Stimulated activated CD8-positive, alpha-beta memory T cell treated with anti-CD3 and anti-CD28 coated beads, Interleukin-4, amount 100 ng/mL, for 48 hours (primary cell): ENCODE measurements at places on chromosomes 3 and 15.

DNA sequence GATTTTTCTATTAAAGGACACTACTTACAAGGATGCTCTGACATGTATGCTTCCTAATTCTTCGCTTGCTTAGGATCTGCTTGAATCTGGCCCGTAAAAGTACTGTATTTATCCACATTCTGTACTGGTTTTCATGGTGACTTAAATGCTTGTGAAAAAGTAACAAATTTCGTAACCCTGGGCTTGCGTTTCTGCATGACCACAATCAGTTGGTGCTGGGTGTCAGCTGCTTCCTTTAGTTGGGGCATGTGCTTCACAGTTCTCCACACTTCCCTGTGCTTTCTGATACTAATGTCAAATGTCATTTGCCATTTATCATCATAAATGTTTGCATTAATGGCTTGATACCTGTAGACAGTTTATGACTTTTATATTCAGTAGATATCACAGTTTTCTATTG lies 218.4 kb upstream of the MLF1 start:
- DNase-seq: no peak

GRCh38 chr15:64282701-64283100 lies 73.3 kb downstream of the CSNK1G1 start:
- no peak for DNase-seq

DNA sequence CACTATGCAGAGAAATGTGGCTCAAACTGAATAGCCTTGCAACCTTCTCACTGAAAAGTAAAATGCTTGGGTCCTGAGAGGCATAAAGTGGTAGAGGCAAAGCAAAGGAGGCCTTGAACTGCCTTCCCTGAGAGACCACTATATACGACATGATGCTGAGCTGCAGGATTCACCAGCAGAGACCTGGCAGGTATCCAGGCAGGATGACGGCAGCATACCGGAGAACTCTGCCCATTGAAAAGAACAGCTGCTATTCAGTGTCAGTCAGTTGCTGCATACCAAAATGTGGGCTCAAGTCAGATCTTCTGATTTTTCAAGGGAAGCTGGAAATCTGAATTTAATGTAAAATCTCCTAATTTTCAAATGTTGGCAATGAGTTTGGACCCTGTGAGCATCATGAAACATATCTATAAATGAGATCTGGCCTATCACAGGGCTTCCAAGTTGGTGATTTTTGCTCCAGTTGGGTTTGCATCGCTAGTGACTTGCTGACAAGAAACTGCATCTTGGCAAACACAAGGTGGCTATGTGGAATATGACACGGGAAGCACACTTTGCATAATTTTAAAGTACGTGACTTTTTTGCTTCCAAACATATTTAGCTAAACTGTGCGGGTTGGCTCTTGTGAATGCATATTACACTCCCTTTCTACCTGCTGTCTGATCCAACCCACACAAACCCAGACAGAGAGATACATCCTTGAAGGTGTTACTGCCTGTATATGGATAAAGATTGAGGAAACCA lies 529.0 kb downstream of the AGBL1 start:
- DNase-seq: no peak

- no peak for DNase-seq
These were observed 67.6 kb upstream of the CMC1 start for GRCh38 chr3:28173836-28174235.

GRCh38 chr3:169344465-169344864 lies 319.0 kb downstream of the MECOM start:
- no peak for DNase-seq

- no peak for DNase-seq
These were observed 208.3 kb downstream of the TBC1D2B start for GRCh38 chr15:77869021-77869895.

DNA sequence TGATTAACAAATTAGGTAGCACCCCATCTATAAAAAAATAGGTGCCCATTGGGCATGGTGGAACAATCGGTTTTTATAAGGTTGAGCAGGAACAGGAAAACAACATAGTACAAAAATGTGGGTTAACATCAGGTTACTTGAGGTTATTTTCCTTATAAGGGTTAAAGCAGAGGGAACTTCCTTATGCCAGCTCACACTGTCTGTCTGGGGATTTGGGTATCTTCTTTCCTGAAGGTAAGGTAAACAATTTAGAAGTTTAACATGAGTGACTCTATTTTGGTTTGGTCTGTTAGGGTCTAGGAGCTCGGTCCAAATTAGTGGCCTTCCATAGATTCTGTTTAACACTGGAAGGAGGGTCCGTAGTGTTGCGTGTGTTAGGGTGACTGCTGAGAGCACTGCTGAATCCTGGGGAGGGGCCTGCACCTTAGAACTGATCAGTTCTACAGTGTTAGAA lies 14.7 kb downstream of the CHD2 start:
- DNase-seq: no peak

DNA sequence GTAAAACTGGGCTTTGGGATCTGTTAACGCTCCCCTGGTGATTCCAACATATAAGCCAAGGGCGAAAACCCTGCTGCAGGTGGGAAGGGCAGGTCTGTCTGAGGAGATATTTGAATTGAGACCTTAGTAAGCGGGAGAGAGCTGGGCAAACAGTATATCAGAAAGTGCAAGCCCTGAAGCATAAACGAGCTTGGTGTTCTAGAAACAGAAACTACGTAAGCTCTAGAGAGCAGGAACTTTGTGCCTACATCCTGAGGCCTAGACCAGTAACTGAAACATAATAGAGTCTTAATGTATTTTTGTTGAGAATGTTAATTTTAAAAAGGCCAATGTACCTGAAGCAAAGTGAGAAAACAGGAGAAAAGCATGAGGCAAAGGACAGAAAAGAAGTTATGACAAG lies 62.9 kb upstream of the FSIP1 start:
- no peak for DNase-seq

GRCh38 chr3:33060609-33061337 lies 36.2 kb downstream of the GLB1 start:
- peak; percentile 60 for DNase-seq

- no peak for DNase-seq
These were observed 24.7 kb downstream of the MBNL1 start for GRCh38 chr3:152293347-152294006.

GRCh38 chr3:107911337-107912000 lies 179.4 kb downstream of the CD47 start:
- DNase-seq: no peak

- no peak for DNase-seq
These were observed 29.5 kb downstream of the RAB6B start for GRCh38 chr3:133866141-133866540.

- no peak for DNase-seq
These were observed 563.5 kb upstream of the TBL1XR1 start for GRCh38 chr3:177760803-177761202.

DNA sequence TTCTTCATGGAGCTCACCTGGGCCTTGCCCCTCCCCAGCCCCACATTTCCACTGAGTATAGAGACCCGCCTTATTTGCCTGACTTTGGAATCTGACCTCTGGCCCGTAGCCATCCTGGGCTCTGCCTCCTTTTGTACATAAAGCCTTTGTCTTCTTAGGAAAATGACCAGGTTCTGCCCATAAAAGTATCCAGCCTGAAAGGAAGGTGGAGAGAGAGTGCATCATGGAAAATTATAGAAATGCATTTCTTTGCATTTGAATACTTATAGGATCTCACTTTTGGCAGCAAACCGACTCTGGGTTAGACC lies 3.6 kb upstream of the SH2D7 start:
- DNase-seq: no peak

- DNase-seq: no peak
These were observed 9.3 kb downstream of the BCHE start for GRCh38 chr3:165827883-165828282.

DNA sequence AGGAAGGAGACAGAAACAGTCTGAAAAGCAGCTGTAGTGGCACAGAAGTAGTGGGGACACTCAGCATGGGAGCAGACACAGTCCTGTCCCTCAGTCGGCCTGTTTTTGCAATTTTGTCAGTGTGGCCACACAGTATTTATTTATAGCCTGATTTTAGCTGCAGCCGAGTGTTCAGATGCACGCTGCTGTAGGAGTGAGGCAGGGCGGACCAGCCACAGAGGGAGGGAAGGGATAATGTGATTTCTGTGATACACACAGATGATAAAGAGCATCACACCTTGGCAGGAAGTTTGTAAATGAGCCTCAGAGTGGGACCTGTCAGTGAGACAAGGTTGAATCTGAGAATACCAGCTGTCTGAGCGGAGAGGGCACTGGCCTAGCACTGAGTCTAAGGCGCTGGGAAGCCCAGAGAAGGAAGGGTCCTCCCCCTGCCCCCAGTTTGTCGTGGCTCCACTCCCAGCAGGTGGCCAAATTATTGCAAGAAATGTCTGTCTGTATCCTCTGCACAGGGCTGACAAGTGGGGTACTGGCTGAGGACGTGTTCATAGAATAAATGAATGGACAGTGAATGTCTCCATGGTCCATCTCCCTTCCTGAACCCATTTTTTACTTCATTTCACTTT lies 3.8 kb downstream of the PSTPIP1 start:
- no peak for DNase-seq

DNA sequence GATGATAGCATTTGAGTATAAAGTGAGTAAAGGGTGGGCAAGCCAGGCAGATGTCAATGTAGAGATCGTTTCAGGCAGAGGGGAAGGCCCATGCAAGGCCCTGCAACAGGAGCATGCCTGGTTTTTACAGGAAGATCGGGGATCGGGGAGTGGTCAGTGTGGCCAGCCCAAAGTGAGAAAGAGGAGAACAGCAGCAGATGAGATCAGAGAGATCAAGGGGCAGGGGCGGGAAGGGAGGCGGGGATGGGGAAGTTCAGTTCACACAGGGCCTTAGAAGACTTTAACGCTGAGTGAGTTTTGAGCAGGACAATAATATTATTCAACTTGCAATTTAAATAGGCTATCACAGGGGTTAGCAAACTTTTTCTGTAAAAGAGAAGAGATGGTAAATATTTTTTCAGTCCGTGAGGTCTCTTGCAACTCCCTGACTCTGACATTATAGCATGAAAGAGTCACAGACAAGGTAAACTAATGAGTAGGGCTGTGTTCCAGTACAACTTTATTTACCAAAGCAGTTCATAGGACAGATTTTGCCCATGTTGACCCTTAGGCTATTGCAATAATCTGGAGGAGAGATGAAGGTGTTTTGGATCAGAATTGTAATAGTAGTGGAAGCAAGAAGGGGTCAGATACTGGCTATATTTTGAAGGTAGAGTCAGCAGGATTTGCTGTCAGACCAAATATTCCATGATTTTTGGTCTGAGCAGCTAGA lies 12.4 kb upstream of the CD47 start:
- no peak for DNase-seq

- DNase-seq: no peak
These were observed 382.1 kb downstream of the GAP43 start for GRCh38 chr3:116005404-116005803.

GRCh38 chr3:117355566-117355965 lies 646.0 kb downstream of the TUSC7 start:
- no peak for DNase-seq

- DNase-seq: no peak
These were observed 23.6 kb upstream of the CLDN1 start for GRCh38 chr3:190345878-190346277.

DNA sequence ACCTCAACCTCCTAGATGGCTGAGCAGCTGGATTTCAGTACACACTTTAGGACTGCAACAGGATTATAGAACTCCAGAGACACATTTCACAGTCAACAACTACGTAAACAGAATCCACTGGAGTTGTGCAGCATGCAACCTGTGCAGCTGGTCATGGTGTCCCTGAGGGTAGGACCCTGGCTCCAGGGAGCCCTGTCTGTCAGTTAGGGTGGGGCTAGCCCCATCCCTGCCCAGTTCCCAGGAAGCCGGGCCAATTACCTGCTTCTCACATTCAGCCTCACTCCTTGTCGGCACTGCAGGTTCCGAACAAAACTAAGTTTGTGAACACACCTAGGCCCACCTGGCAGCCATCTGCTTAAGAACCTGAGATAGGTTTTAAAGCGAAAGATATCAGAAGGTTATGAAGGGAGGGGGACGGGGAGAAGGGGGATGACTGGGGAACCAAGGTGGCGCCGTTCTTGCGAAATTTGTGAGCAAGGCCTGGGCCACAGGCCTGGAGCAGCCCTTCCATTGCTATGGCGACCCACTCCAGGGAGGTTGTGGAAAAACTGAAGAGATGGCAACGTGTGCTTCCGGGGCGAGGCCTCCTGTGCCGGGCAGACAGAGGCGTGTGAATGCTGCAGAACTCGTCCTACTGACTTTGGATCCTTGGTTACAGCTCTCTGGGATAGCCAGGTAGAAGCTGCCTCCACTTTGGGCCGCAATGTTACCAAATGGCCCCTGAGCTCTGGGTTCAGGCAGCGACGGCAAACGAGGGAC lies 25.3 kb downstream of the ACSBG1 start:
- no peak for DNase-seq

GRCh38 chr15:83570756-83571155 lies 83.2 kb upstream of the ADAMTSL3 start:
- DNase-seq: no peak

DNA sequence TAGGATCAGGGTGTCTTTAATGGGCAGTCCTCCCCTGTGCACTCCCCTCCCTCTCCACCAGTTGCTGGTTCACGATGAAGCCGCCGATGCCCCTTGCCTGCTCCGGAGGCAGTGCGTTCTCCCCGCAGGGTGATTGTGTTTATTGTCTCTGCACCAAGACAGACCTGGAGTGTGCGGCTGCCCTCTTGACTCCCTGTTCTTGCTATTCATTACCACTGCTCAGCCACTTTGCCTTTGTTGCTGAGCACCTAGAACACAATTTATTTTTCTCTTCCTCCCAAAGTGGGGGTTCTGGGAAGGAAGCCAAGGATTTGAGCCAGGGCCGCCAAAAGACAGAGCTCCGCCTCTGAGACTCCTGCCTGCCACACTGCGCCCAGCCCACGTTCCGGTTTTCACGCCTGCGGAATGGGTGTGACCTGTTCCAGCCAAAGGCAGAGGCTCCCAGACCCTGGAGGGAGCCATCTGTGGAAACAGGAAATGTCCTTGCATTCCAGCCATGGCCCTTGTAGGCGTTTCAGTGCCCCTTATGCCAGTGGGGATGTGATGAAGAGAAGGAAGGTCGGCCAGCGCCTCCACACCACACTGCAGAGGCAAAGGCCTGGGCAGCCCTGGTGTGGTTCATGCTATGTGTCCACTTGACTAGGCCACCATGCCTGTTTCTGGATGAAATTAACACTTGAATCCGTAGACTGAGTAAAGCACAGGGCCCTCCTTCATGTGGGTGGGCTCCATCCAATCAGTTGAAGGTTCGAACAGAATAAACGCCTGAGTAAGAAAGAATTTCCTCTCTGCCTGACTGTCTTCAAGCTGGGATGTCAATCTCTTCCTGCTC lies 85.8 kb downstream of the HMG20A start:
- DNase-seq: no peak

DNA sequence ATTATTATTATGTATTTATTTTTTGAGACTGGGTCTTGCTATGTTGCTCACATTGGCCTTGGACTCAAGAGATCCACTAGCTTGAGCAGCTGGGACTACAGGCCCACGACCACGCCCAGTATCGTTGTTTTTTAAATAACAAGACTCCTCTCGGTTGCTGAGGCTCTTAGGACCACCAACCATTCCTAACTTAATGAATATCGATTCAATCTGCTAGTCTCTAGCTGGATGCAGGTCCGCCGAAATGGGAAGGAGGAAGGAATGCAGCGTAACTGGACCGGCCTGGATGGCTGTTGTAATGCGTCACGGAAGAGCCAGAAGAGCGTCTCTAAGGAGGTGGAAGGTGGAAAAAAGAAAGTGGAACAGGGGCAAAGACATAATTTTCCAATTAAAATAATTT lies 1.7 kb downstream of the ANXA2 start:
- no peak for DNase-seq
